Suppressor macrophage (primary cell): ENCODE measurements at places on chromosomes 7 and 10.
A peak's percentile ranks its signal among the peaks of the same experiment; 100 is the strongest.

GRCh38 chr10:72834183-72834825 is 59.2 kb upstream of the OIT3 start:
- peak; percentile 73 for DNase-seq

DNA sequence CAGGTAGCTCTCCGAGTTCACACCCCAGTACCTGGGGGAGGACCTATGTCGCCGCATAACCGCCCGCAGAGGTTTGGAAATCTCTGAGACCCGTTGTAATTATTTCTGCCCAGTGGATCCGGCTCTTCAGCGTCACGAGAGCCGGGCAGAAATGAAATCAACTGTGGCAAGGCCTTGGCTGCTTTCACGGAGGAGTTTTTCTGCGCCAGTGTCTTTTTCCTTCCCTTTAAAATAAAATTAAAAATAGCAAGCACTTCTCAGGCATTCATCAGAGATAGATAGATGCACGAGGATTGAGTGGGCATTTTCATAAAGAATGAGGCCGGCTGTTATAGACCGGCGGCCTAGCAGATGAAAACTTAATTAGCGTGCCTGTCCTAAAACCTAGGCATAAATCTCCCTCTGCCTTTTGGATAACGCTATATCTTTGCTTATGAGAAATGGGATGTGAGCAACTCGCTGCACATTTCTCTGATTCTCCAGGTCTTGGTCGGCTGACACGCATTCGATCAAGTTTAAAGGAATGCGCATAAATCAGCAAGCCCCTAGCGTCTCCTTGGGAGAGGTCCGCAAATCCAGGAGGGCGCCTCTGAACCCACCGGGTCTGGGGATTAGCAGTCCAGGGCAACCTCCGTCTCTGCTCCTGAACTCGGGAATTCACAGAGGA is 6.4 kb downstream of the HOXA13 start:
- no peak for DNase-seq

- no peak for DNase-seq
Observed at GRCh38 chr7:74655324-74655723, 2.2 kb upstream of the GTF2I start.

- no peak for DNase-seq
Observed at GRCh38 chr10:102869258-102870198, at the start of gene AS3MT. AS3MT (plus strand) TSS chr10:102869470; CDS start chr10:102869593, 123 bp downstream.

GRCh38 chr7:155995183-155995612 is 182.9 kb upstream of the SHH start:
- DNase-seq, result no peak

DNA sequence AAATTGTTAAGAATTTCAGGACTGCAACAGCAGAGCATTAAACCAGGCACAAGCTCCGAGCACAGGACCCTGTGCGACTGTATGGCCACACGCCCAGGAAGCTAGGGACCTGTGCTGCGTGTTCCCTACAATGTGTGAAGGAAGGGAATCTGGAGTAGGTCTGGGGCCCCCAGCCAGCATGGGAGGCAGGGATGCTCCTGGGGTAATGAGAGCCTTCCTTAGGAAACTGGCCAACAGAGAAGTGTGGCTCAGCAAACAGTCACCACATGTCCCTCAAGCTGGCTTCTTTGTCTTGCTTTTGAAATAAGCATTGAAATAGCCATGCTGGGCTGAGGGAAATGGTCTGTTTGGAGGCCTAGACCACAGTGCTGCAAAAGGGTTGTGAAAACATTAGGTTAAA is 8.2 kb downstream of the BLNK start:
- DNase-seq, result no peak

GRCh38 chr10:18423058-18423637 is 228.2 kb downstream of the NSUN6 start:
- no peak for DNase-seq

DNA sequence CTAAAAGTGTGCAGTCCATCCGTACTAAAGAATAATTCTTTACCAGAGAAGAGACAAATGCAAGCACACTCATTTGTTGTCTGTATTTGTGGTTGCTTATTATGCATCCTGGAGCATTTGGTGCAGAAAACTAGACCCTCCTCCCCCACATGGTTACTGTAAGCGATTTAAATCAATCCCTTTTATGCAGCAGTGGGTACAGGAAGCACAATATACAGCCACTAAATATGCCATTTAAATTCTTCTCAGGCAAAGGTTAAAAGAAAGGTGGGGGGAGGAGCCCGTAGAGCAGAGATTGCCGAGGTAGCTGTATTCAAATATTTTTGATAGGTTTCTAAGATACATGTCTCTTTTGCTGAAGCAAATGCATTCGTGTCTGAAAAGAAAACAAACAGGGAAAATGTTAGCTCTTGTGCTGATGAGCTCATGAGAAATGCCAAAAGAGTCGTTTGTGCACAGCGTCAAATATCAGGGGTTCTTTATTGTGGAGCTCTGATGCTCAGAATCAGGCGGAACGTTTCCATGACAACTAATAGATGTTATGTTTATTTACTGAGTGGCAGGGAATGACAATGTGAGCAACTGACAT is 131.3 kb upstream of the NPVF start:
- no peak for DNase-seq

- no peak for DNase-seq
Observed at GRCh38 chr10:64365663-64366062, 844.5 kb downstream of the REEP3 start.
